ENCODE measurements at places on chromosomes 4 and X. TPM values are rescaled to one million over a fixed set of nuclear protein-coding genes. Genes with fewer than 3 reads are reported as not detected.

- DNase-seq, result no peak
These were observed 1366.1 kb downstream of the FAM133A start for GRCh38 chrX:95040104-95040503.

- DNase-seq, result no peak
These were observed 29.1 kb upstream of the PGM2 start for GRCh38 chr4:37797374-37797773.

- DNase-seq, result no peak
These were observed 6.1 kb downstream of the FAT1 start for GRCh38 chr4:186717556-186717955.

Gene FAT4
- total RNA-seq, result not detected

Gene XG
- not detected for total RNA-seq

Gene LNX1
- total RNA-seq, result 9.4 TPM

DNA sequence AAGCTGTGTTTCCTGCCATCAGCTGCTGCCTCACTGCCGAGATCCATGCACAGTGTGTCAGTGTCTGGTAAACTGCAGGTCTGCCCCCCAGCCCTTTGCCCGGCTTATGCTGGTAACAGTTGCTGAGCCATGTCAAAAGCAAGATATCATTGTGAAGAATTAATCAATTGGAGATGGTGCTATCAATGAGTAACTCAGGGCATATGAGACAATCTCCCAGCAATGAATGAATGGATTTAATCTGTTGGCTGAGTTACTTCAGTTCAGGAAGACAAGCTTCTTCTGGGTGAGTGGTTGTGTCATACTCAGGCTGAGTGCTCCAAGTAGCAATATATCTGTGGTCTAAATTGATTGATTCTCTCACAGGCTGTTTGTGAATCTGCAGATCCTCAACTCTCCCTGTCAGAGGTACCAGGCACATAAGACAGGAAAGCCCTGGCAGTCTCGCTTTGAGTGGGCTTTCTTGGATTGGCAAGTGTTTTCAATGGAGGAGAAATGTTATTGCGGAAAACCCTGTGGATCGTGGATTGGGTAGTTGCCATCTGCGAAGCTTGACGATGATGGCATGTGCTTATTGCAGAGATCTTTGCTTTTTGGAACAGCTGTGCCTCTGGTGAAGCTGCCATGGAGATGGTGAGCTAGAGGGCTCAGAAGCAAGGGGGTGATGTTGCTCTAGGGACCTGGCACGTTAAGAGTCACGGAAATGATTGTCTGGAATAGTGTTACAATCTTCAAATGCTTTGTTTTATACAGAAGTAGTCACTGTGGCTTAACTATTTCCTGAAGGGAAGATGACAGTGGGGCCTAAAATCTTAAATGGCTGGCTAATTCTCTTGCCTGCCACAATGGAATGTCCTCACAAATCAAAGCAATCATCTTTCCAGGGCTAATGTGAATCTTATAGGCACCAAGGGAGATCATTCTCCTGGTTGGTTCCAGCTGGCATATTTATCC is 147.6 kb upstream of the TBC1D9 start:
- no peak for DNase-seq

- DNase-seq, result no peak
These were observed 75.1 kb upstream of the NUDT10 start for GRCh38 chrX:51257490-51257889.

Gene MFAP3L
- 0.03 TPM for total RNA-seq

Gene ESX1
- not detected for total RNA-seq

Gene UBL4A
- total RNA-seq, result 195 TPM

Gene FAM156B
- 28.7 TPM for total RNA-seq

Gene SHROOM4
- 3.8 TPM for total RNA-seq

Gene GAGE12E
- total RNA-seq, result not detected
